ENCODE measurements at places on chromosomes 6 and 20.
A peak's percentile ranks its signal among the peaks of the same experiment; 100 is the strongest.

DNA sequence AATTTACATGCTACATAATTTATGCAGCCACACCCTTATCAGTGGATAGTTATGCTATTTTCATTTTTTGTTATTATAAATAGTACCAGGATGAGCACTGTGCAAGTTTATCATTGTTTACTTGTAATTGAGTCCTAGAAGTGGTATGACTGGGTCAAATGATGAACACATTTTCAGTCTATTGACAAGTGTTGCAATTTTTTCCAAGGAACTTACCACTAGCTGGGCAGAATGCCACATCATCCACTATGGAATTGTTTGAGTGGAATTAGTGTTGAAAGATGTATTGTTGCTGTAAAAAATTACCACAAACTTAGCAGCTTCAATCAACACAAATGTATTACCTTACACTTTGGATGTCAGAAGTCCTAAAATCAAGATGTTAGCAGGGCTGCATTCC is 38.1 kb upstream of the OPN5 start:
- no peak for DNase-seq

DNA sequence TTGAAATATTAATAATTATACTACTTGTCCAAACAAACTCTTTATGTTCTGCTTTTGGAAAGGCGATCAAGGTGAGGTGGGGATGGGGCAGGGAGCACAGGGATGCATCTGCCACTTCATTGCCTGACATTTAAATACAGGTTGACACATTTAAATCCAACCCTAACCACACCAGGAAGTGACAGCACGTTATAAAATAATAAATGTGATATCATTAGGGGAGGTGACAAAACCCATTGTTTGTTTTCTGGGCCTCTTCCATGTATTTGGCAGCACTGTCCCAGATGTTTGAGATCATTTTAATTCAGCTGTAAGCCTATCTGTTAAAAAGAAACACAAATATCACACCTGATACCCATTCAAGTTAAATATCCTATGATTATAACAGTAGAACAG is 342.4 kb upstream of the ARID1B start:
- DNase-seq: no peak

DNA sequence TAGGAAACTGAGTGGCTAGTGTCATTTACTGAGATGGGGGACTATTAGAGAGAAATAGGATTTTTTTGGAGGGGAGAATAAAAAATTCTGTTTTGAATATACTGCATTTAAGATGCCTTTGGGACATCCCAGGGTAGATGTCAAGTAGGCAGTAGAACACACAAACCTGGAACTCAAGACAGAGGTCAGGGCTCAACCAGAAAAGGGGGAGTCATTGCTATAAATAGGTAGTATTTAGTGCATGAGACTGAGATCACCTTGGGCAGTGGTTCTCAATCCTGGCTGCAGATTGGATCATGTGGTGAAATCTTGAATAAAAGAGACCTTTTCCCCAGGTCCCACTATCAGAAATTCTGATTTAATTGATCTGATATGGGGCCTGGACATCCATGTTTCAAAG is 110.5 kb upstream of the SUPT3H start:
- no peak for DNase-seq

- no peak for DNase-seq
Observed at GRCh38 chr20:19816386-19816785, 58.3 kb downstream of the RIN2 start.

DNA sequence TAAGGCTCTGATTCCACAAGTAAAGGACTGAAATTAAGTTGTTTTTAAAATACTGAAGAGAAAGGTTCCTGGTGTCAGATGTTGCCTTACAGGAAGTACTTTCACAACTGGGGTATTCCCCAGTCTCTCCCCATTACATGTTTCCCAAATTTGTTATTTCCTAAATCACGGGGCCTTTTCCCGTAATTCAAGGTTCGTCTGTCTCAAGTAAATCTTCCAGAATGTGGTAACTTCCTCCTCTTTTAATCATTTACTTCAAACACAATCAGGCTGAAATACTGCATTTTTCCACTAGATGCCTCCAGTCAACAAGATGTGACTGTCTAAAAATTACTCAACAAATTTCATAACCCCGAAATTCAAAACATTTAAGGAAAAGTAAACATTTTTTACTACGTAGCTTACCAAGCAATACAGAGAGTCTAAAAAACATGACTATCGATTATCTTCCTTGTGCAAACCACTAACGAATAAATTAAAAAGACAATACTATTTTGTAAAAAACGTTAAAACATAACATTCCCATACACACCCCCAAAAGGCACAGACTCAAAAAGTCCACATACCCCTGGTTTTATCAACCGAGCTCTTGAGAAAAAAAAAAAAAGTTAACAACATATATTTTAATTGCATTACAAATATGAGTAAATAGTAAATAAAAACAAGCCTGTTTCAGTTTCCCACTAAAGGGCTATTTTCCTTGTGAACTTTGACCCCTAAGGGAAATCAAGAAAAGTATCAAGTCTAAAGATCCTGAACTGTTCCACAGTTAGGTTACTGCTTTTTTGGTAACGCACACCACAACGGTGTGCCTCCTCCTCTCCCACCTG is 1.7 kb downstream of the SOD2 start:
- peak; percentile 84 for DNase-seq

- no peak for DNase-seq
Observed at GRCh38 chr6:2658788-2659187, 91.9 kb downstream of the MYLK4 start.

GRCh38 chr6:147961481-147962141 is 381.0 kb upstream of the SASH1 start:
- no peak for DNase-seq

- no peak for DNase-seq
Observed at GRCh38 chr6:32073101-32073500, 34.9 kb downstream of the CYP21A2 start.

Data from HS-5 (cell line).